ENCODE measurements at places on chromosomes 16 and 17.

DNA sequence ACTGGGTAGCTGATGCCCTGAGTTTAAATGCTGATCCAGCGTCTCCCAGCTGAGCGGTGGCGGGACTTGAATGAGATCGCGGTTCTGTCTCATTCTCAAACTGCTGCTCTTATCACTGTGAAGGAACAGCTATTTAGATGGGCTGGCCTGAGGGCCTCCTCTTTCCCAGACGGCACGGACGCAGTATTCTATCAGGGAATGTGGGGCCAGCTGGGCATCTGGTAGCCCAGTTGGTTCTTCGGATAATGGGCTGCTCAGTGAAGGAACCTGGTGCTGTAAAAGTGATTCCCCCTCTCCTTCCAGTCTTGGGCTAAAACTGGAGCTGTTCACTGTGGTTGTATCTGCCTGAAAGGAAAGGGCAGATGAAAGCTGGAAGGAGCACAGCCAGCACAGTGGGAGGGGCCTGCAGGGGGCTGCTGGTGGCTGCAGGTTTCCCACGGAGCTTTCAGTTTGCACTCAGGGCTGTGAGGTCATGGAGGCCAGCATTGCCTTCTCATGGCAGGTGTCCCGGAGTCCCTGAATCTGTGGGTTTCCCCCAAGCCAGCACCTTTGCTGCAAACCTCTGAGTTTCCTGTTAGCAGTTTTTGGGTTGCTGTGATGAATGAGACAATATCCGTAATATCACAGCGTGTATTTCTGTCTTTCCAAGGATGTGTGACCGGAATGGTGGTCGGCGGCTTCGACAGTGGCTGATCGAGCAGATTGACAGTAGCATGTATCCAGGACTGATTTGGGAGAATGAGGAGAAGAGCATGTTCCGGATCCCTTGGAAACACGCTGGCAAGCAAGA is 3.6 kb downstream of the IRF8 start:
- DNase-seq: no peak

GRCh38 chr17:79148584-79148983 is 74.0 kb downstream of the ENGASE start:
- no peak for DNase-seq

DNA sequence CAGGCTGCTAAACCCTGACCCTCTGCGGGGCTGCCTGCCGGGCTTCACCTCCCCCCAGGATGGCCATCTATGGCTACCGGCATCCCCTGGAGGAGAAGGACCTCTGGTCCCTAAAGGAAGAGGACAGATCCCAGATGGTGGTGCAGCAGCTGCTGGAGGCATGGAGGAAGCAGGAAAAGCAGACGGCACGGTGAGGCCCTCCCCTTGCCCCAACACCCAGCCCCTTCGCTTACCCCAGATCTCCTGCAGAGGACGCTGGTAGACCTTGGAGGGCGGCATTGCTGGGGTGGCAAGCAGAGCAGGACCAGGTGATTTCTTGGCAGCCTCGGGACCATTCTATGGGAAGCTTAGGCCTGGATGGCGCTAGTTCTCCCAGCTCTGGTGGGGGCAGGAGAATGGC is 24.5 kb downstream of the ABCC3 start:
- no peak for DNase-seq

DNA sequence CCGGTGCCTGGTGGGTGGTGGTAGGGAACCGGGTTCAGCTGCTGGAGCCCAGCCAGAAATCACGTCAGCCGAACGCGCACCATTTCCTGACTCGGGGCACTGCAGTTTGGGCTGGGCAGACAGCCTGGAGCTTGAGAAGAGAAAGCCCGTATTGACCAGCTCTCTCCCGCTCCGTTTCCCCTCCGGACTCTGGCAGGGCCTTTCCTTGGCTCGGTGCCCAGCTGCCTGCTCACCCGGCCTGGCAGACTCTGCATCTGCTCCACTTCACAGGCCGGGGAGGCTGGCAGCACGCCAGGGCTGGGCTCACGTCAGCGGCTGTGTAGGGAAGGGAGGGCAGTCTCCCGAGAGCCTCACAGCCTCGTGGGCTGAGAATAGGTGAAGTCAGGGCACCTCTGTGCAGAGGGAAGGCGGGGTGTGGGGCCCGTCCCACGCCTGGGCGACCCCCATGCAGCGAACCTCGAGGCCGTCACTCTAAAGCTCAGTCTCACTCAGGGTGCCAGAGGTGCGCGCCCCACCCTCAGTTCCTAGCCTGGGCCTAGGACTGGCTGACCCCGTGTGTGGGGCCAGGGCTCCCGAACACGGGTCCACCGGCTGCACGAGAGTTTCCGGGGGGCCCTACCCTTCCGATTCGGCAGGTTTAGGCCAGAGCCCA is 59.1 kb downstream of the OR1D5 start:
- DNase-seq: peak; percentile 78

DNA sequence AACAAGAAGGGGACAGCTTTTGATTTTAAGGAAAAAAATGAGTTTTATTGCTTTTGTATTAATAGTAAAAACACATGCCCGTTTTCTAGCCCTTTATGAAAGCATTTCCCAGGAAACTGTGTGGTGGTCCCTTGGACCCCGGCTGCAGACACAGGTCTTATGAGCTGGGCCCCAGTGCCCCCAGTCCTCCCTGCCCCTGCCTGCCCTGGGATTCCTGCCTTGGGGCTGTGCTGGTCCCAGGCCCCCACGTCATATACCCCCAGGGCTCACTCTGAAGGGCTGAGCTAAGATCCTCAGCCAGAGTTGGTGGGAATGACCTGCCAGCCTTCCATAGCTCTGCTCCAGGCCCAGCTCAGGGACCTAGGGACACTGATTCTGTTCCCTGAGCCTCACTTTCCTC is 30.8 kb downstream of the GINS2 start:
- no peak for DNase-seq

DNA sequence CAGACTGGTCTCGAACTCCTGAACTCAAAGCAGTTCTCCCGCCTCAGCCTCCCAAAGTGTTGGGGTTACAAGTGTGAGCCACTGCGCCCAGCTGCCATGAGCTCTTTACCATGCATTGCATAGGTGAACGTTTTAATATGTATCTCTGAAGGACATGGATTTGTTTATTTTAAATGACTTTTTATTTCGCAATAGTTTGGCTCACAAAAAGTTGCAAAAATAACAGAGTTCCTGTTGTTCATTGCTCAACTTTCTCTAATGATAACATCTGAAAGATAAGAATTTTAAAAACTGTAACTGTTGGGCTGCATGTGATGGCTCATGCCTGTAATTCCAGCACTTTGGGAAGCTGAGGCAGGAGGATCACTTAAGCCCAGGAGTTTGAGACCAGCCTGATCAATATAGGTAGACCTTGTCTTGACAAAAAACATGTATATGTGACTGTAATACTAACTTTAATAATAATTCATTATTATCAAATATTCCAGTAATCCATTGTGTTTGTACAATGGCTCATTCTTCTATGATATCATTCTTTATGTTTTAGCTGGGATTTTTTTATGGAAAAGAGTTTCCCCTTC is 80.1 kb downstream of the ABCC1 start:
- no peak for DNase-seq

GRCh38 chr17:31858642-31859486 is at the start of gene COPRS:
TSS of gene COPRS (minus strand) at chr17:31859244. CDS start at chr17:31859199, 45 bp downstream.
- peak; percentile 36 for DNase-seq

GRCh38 chr16:70157105-70157476 is 16.5 kb upstream of the CLEC18C start:
- DNase-seq: no peak

GRCh38 chr17:44204441-44204882 is 4.8 kb upstream of the ATXN7L3 start:
- DNase-seq: no peak

DNA sequence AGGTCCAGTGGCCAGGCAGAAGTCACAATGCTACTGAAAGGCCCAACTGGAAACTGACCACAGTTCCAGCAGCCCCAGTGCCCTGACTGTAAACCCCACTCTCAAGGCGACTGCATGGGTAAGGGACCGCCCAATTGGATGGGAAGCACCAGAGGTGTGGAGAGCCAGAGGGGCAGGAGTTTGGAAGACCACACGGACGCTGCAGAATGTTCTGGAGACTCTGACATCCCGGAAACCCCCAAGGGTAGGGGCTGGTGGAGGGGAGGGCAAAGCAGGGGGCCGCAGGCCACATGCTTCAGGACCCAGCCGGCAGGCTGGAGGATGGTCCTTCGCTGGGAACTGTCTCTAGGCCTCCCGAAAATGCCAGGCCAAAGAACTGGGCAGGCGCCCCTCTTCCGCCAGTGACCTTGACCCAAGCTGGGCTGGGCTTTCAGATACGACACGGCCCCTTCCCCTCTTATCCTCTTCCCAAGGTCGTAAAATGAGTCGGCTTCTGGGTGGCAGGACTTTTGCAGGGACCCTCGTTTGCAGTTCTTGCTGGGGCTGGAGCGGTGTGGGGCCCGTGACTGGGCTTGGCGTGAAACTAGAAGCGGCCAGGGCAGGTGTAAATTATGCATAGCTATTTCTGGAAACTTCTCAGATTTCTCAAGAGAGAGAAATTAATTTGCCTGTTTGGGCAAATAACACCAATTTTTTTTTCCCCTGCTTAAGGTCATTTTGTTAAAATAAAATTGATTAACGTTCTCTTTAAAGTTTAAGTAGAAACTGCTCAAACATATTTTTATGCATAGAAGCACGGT is 110.2 kb downstream of the C16orf78 start:
- DNase-seq: no peak

DNA sequence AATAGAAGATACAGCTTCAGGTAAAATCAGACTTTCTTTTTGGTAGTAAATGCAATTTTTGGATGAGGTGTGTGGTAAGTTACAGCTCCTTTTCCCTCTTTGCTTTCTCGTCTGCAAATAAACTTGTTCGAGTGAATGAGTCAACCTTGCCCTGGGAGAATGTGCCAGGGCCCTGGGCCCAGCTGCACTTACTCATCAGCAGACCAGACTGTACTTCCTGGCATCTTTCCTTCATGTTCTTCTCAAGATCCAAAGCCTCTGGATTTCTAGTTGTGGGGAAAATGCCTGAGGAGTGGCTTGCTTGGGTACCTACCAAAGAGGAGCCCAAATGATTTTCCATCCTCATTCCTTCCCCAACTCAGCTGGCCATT is 5.4 kb upstream of the G6PC1 start:
- peak; percentile 49 for DNase-seq

DNA sequence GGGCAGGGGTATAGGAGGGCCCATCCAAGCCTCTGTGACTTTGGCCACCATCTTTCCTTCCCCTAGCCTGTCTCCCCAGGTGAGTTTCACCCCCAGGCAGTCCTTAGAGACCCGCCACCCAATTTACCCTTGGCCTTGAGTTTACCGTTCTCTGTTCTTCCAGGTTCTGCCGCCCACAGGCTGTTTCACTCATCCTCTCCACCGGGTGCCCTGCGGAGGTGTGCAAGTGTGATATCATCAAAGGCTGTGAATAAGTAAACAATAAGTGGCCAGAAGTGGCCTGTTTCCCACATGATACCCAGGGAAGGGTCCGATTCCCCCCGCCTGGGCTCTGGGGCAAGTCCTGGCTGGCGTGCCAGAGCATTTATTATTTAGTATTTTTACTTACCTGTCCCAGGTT is 15.1 kb upstream of the TLCD3B start:
- DNase-seq: no peak

DNA sequence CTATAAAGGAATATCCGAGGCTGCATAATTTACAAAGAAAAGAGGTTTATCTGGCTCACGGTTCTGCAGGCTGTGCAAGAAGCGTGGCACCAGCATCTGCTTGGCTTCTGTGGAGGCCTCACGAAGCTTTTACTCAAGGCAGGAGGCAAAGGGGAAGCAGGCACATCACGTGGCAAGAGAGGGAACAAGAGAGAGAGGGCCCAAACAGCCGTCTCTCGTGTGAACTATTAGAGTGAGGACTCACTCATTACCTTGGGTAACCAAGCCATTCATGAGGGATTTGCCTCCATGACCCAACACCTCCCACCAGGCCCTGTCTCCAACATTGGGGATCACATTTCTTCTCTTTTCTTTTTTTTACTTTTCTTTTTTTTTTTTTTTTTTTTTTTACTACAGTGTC is 7.5 kb upstream of the ALKBH5 start:
- DNase-seq: no peak

DNA sequence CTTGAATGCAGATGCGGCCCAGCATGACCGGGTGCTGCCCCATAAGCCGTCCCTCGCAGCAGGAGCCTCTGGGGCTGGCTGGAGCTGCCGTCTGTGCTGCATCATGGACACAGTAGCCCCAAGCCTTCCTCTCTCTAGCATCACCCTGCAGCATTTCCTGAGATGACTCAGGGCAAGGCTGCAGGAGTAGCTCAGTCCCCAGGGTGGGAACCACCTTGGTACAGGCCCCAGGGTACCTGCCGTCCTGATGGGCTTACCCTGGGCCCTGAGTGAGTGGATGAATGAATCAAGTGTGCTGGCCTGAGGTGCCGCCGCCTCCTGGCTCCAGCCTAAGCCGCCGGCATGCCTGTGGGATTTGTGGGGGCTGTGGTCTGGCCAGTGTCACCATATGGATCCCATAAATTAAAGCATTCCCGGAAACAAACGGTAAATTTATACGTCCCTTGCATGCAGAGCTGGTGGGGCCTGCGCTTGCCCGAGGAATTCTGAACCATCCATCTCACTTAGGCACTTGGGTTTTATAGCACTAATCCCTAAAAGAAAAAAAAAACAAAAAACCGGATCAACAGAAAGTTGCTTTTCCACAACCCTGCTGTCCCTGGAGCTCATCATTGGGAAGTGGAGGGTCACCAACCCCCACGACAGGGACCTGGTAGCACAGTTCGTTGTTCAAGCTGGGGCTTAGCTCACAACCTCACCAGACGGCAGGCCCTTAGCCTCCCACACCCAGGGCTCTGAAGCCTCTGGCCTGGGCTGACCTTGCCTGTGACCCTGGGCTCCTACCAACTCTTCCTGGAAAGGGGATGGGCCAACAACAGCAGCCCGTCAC is 242.6 kb upstream of the CIBAR2 start:
- peak; percentile 91 for DNase-seq

DNA sequence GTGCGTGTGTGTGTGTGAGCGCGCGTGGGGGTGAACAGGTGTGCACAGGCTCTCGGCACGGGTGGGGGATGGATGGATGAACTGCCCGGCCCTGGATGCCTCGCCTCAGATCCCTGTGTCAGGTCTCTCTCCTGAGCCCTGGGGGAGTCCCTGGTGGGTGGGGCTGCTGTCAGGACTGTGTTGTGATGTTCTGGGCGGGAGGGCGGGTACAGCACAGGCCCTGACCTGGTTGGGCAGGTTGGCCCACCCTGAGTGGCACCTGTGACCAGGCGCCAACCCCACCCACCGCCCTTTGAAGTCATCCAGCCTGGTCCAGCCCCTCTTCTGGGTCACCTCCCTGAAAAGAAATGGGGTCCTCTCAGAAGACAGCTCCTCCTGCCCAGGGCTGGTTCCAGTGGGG is 41.6 kb upstream of the TAC4 start:
- DNase-seq: no peak

- no peak for DNase-seq
These were observed 11.5 kb upstream of the C17orf113 start for GRCh38 chr17:42061646-42062487.

- no peak for DNase-seq
These were observed 1449.7 kb downstream of the CDH8 start for GRCh38 chr16:60586493-60586892.

- DNase-seq: no peak
These were observed 197.1 kb downstream of the SHISA9 start for GRCh38 chr16:13098536-13098935.

DNA sequence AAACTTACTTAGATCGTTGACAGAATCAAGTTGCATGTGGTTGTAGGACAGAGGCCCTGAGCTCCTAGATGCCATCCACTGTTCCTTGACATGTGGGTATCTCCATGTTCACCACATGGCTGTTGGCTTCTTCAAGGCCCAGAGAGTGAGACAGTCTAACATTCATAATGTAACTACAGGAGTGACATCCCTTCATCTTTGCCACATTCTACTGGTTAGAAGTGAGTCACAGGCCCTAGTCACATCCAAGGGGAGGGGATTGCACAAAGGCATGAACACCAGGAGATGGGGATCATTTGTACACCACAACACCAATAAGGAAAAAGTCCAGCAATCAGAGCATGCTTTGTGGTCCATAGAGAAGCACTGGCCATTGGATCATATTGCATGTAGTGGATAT is 56.6 kb downstream of the WSCD1 start:
- no peak for DNase-seq
